ENCODE measurements at places on chromosomes 2 and 18.
A peak's percentile ranks its signal among the peaks of the same experiment; 100 is the strongest.

GRCh38 chr18:23259701-23260681, 124.7 kb downstream of the CABLES1 start:
- peak; percentile 90 for DNase-seq

GRCh38 chr2:172467382-172467781, 40.0 kb downstream of the ITGA6 start:
- DNase-seq, result no peak

DNA sequence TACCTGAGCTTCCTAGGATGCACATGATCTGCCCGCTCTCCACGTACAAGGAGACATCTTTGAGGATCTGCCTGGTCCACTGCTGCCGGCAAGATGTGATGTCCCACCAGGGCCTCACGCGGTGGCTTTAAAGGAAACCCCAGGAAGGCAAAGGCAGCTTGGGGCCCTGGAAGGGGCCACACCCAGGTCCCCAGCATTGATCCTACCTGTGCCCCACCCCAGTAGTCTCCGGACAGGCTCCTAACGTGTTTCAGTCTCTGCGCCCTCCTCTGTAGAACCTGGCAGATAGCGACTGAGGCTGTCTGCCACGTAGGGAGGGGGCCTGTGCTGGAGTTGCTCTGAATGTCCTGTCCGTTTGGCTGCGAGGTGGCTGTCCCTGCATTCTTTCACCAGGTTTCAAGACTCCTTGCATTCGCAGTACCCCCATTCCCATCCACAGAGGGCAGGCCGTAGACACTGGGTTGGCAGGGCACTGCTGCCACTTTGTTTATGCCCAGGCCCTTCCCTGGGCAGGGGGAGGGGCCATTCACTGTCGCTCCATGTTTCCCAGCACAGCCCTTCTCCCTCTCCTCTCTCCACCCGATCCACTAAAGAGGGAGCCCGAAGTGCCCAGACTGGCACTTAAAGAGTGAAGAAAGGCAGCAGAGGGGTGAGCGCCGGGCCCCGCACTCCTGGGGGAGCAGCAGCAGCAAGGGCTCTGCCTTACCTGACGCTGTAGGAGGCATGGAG, 644 bp downstream of the ABCG5 start:
- DNase-seq, result no peak

DNA sequence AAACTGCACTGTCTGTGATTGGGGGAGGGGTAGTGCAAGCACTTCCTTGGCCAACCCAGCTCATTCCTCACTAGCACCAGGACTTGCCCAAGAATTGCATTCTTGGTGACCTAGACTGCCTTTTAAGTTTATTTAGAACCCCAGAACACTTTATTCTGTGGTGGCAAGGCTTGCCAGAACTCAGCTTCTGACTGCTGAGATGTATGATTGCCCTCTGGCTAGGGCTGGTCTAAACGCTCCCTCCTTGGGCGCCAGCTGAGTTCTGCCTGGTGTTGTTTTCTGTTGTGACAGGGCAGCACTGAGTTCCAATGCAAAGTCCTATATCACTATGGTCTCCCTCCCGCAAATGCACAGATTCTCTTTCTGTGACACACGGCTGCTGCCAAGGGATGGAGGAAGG, 247.7 kb downstream of the ZNF385B start:
- no peak for DNase-seq

DNA sequence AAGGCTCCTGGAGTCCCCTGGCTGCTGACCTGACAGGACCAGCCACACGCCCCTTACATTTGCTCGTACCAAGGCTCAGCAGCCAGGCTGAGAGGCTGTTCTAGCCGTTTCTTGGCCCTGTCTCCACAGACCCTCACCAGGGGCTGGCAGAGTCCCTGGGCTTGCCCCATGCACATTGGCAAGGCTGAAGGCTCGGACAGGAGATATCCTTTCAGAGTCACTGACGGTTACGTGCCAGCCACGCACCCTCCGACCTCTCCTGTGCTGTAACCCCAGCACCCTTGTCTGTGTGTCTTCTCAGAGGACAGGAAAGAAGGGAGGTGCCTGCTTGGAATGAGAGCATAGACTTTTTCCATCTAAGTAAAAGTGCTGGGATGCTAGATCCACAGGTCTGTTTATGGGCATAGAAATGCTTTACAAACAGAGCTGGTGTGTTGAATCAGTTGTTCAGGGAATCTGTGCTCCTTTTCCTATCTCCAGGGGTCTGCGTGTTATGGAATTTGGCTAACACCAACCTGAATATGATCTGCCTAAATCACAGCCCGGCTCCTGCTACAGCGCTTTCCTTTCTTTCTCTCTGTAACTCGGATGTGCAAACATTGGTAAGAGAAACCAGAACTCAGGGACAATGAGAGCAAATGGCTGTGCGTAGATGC, 41.0 kb downstream of the COPS8 start:
- DNase-seq, result no peak

DNA sequence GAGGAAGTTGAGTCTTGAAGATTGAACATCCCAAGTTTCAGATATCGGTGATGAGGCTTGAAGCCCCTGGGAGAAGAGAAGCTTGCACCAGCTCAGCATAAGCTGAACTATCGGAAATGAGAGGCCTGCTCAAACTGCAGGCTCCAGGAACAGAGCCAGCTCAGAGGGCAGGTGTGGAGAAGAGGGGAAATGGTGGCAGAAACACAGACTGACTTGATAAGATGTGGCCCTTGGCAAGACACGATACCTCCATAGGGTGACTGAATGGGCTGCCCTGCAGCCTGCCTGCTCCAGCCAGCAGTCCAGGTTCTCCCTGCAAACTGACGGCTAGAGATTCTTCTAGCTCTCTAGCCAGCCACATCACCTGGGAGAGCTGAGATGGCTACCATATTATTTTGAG, 86.6 kb downstream of the MYT1L start:
- peak; percentile 55 for DNase-seq

GRCh38 chr18:79396431-79397246, 909 bp downstream of the NFATC1 start:
- DNase-seq, result no peak

GRCh38 chr2:103798291-103798690, 1036.5 kb downstream of the TMEM182 start:
- no peak for DNase-seq

GRCh38 chr2:150030436-150031190, 443.0 kb upstream of the MMADHC start:
- DNase-seq, result no peak

DNA sequence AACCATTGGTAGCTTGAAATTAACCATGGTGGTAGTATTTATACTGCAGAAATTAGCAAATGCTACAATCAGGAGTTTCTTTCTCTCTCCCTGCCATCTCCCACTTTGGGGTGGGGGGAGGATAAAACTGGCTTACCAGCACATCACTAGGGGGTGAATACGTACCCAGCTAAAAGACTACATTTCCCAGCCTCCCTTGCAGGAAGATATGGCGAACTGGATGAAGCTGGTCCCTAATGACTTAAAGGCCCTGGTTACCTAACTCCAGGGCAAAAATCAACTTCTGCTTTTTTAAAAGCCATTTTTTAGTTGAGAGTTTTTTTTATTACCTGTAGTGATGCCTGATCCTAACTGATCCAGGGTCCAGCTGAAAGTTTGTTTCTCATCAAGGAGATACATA, 70.3 kb upstream of the RAB12 start:
- no peak for DNase-seq
